ENCODE measurements at places on chromosomes 1 and 21. TPM values are rescaled to one million over a fixed set of nuclear protein-coding genes. Genes with fewer than 3 reads are reported as not detected.

Gene OR2T33
- total RNA-seq: not detected

Gene FCRL3
- total RNA-seq: 0.99 TPM

Gene FCGR3A
- not detected for total RNA-seq

- no peak for DNase-seq
- H3K27me3 ChIP-seq: peaks cover 42% of the 10 kb centered on the region
- H3K27ac ChIP-seq: no peak overlapping the region
- no peaks in the 10 kb centered on the region for H3K36me3 ChIP-seq
- H3K4me1 ChIP-seq: peaks cover 14% of the 10 kb centered on the region
Observed at GRCh38 chr1:8022395-8023286, 3.5 kb downstream of the ERRFI1 start.

DNA sequence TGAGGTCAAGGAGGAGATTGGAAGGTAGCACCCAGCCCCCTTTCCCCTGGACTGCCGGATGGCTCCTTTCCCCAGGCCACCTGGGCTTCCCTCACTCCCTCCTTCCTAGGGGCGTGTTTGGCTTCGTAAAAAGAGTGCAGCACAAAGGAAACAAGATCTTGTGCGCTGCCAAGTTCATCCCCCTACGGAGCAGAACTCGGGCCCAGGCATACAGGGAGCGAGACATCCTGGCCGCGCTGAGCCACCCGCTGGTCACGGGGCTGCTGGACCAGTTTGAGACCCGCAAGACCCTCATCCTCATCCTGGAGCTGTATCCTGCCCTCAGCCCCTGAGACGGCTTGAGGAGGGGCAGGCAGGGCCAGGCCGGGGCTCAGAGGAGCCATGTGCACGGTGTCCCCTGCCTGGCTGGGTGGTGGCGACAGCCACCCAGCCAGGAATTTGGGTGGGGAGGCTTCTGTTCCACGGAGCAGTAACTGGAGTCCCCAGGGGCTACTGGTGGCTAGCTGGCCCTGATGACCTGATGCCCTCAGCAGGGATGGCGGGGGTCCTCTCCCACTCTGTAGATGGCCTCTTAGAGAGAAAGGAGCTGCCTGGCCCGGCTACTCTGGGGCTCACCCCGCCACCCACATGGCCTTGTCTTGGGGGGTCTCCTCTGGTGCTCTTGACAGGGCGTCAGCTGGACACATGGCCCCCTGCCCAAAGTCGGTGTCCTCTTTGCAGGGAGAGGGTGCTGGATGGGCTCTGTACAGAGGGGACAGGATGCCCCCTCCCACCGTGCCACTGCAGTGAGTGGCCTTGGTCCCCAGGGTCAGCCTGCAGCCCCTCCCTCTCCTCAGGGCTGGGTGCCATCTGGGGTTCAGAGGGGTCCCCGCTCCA lies 39.5 kb downstream of the TRIM11 start:
- DNase-seq: no peak
- no peaks in the 10 kb centered on the region for H3K4me1 ChIP-seq
- H3K27ac ChIP-seq: no peak overlapping the region
- H3K4me3 ChIP-seq: no peak overlapping the region
- no peaks in the 10 kb centered on the region for H3K36me3 ChIP-seq
- no peaks in the 10 kb centered on the region for H3K27me3 ChIP-seq

DNA sequence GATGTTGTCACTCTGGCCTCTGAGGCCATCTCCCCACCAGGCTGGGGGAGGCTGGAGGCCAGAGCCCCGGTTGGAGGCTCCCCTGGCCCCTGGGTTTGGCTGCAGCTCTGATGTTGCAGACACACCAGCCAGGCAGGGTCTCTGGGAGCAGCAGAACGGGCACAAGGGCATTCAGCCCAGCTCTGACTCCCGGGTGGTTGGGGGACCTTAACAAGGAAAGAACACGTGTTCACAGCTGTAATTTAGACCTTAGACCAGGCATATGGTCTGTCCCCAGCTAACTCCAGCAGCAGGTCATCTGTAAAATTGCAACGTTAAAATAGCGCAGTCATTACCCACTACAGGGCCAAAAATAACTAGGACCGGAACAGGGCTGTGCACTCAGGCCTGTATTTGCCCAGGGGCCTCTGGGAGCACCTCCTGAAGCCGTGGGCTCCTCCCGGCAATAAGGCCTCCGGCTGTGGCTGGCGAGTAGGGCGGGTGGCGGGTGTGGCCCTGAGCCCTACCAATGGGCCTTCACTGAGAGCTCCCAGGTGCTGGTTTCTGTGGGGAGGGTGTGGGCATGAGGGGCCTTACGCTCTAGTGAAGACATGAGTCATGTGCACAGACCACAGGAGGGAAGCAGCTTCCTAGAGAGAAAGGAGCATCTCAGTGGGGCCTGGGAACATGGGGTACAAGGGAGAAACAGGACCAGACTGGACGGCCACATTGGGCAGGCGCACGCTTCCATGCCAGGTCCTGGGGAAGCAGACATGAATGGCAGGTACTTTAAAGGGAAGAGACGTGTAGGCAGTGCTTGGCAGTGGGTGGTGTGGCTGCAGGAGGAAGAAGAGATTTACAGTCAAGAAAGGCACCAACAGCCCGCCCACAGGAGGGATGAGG lies 6.1 kb downstream of the LDLRAP1 start:
- peaks cover 85% of the 10 kb centered on the region for H3K4me1 ChIP-seq
- H3K4me3 ChIP-seq: peak overlapping the region; percentile 69
- peak overlapping the region; percentile 95 for H3K27ac ChIP-seq
- peaks cover 7% of the 10 kb centered on the region for H3K36me3 ChIP-seq
- peak; percentile 92 for DNase-seq
- H3K27me3 ChIP-seq: no peaks in the 10 kb centered on the region

DNA sequence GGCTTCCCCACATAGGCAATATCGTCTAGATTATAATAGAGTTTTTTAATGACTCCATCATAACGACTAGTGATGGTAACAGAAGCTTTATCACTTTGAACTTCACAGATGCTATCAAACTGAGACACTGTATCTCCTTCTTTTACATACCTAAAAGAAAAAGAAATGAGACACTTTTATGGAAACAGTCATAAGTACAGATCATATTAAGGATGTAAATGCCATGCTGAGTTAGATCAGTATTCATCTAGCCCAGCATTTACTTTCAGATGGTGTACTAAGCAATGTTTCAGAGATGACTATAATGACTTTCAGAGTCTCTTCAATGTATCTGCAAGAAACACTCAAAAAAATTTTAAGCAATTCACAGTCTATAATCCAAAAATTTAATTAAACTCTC lies 18.9 kb downstream of the DBT start:
- peaks cover 16% of the 10 kb centered on the region for H3K36me3 ChIP-seq
- H3K27ac ChIP-seq: no peak overlapping the region
- no peaks in the 10 kb centered on the region for H3K27me3 ChIP-seq
- no peak for DNase-seq
- peaks cover 11% of the 10 kb centered on the region for H3K4me1 ChIP-seq

All from activated naive CD8-positive, alpha-beta T cell treated with anti-CD3 and anti-CD28 coated beads for 36 hours (primary cell).